ENCODE measurements at places on chromosomes 7 and 10.

- DNase-seq, result no peak
Measured at GRCh38 chr10:124659380-124659779, 84.8 kb downstream of the FAM53B start.

- no peak for DNase-seq
Measured at GRCh38 chr10:76763376-76763775, 874.2 kb downstream of the KCNMA1 start.

GRCh38 chr7:158369290-158369689 lies 218.3 kb downstream of the PTPRN2 start:
- DNase-seq, result no peak

DNA sequence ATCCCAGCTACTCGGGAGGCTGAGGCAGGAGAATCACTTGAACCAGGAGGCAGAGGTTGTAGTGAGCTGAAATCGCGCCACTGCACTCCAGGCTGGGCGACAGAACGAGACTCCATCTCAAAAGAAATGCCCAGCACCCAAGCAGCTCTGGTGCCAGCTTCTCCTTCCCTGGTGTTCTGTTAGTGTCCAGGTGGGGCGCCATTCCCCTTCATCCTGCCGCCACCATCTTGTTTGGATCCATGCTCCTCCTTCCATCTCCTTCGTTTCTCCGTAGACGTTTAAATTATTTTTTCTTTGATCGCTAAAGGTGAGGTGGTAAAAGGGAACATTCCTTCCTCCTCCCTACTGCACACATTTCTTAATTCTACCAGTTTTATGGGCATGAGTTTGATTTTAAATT lies 30.3 kb downstream of the PROSER2 start:
- no peak for DNase-seq

DNA sequence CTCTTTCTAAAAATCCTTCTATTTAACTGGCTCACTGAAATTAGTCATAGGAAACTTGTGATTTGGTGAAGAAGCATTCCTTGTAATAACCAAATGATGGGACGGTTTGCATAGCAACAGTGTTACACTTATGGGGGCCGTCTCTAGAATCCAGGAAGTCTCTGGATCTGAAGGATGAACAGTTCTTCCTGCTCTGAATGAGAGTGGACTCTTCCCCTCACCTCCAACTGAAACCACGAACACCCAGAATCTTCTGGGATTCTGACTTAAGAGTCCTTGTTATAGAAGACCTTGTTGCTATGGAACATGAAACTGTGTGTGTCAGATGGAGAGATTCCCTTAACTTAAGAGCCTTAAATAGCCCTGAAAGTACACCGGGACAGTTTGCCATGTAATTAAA lies 23.2 kb downstream of the NOLC1 start:
- DNase-seq, result no peak

GRCh38 chr7:90857603-90858002 lies 261.5 kb downstream of the CDK14 start:
- no peak for DNase-seq

DNA sequence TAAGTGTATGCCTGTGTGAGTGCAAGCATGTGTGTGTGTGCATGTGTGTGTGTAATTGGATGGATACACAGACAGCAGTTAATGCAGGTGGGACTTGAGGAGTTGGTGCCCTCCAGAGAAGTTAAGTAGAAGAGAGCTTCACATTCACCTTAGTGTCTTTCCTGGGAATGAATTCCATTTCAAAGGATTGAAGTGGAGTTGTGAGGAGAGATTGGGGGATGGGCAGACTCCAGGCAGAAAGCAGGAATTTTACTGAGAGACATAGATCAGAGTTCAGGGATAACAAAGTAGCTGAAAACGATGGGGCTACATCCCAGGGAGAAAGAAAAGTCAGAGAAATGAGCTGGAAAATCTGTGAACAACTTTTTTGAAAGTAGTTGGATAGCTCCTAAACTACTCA lies 464.4 kb downstream of the TCERG1L start:
- DNase-seq, result no peak

GRCh38 chr7:148702876-148703670 lies 4.4 kb downstream of the CUL1 start:
- DNase-seq, result no peak

DNA sequence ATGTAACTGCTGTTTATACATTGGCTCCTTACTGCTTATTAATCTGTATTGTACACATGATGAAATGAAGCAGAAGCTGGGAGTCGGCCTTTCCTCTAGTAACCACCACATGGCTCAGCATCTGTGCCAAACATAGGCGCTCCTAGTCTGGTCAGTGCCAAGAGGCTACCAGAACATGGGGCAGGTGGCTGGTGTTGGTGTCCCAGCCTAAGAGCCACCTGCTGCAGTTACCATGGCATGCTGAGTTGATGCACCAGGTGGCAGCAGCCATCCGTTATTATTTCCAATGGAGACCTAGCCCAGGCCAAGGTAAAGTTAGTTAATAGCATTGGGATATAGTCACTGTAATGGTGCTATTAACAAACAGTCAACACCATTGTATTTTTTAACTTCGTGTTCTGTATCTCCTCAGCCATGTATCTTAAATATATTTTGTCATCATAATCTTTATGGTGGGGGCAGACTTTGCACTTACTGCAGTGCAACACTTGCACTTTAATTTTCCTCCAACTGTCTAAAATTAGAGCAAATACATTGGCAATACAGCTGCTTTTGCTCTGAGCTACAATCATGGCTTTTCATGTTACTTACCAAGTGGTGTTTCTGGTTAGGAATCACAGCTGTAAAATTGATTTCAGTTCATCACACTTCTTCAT lies 33.1 kb downstream of the HBP1 start:
- peak; percentile 68 for DNase-seq

Measured in Right ventricle myocardium superior (tissue), 1 donor.